ENCODE measurements at places on chromosomes 4 and X.

DNA sequence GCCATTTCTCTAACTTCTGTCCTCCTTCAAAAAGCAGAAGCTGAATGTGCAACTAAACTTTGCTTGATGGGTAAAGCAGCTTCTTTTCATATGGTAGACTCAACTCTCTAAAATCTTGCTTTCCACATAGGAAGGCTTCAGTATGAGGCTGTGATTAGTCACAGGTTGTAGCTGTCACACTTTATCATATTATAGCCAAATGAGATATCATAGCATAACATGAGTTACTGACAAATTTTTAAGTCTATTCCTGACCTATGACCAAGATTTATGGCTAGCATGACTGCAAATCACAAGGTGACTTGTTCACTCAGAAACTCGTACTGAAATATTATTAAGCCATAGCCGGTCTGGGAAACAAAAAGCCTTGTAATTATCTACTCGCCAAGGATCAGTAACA lies 998.6 kb downstream of the RPA4 start:
- no peak for DNase-seq

GRCh38 chrX:154717824-154718223 lies 33.1 kb downstream of the GAB3 start:
- DNase-seq, result no peak

DNA sequence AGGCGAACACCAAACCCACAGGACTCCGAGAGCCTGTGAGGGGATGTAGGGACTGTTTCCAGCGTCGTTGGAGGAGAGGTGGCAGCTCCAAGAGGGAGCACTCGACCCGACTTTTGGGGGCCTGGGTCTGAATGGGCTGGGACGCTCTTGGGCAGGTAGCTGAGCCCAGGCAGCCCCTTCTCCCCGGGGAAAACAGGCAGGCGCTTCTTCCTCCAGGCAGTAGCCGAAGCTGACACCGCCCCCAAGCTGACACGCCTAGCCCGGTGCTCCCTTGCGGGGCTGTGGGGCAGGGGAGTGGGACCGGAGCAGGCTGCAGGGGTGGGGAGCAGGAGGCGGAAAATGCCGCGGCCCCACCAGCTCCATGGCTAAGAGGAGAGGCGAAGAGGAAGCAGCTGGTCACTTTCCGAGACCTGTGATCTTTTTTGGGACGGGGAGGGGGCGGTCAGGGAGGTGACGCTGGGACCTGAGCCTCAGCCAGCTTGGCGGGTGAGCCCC lies 4.2 kb downstream of the NKX1-1 start:
- no peak for DNase-seq

DNA sequence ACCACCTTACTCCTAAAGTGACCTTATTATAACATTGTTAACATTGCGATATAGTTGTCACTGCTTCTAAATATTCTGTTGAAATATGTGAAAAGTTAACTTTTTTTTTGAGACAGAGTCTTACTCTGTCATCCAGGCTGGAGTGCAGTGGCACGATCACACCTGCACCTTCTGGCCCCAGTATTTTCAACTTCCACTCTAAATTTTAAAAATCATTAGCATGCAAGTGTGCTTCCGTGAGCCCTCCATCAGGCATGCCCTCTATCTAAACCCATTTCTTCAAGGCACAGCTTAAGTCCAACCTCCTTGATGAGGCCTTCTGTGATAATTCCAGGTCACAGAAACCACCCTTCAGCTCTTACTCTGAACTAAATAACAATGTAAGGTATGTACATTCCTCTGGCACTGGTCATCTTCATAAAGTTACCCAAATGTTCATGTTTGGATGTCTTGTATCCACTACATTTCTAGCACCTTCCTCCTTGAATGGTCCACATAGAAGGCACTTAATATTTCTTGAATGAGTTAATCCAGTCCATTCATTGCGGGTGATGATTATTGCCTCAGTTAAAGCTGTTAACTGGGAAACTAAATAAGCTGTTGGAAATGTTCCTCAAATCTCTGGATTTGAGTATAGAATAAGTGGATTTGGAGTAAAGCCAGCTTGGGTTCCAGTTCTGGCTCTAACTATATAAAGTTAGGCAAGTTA lies 38.6 kb upstream of the TMEM131L start:
- DNase-seq, result no peak
